ENCODE measurements at places on chromosomes 6 and 20.

DNA sequence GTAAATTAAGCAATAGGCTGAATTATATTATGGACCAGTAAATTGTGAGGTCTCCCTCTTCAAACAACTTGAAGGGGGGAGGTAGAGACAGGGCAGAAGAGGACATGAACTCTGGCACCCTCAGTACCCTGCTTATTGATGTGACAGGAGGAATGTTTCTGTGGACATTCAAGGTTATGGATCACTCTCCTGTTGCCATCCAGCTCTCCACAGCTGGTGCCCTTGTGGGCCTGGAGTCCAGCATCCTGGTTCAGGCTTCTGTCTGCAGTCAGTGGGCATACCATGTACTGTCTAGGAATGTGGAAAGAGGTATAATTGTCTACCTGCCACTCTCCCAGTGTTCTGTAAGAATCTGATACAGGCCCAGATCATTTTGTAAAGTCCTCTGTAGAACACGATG lies 55.6 kb downstream of the FAM120B start:
- no peak for DNase-seq

- no peak for DNase-seq
Measured at GRCh38 chr6:47595785-47596184, 102.6 kb upstream of the ADGRF4 start.

DNA sequence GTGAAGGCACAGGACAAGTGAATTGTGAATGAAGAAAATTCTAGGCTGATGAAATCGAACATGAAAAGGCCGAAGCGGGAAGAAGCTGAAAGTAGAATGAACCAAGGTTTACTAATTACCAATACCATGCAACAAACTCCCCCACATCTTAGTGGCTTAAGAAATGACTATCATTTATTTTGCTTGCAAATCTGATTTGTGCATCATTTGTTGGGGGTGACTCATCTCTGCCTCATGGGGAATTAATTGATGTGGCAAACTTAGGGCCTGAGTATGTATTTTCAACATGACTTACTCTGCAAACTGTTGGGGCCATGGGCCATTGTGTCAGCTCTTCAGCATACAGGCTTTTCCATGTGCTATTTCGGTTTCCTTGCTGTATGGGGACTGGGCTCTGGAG lies 26.8 kb downstream of the PPP1R14C start:
- no peak for DNase-seq

- no peak for DNase-seq
Measured at GRCh38 chr20:63158845-63159244, 57.1 kb downstream of the YTHDF1 start.

DNA sequence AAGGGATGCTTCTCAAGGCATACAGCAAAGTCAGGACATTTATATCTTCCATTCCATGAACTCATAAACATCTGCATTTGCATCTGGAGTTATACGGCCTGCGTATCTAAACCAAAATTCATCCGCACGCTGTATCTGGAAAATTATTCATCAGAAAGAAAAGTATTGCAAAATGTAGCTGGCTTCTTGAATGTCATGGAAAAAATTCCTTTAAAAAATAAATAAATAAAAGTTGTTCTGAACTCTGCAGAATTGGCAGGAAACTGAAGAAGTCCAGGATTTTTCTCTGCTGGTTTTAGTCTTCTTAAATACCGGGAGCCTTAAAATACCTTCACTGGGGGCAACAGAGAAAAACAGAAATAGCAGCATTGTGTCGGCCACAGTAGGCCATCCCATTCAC lies 23.7 kb upstream of the FOXF2 start:
- no peak for DNase-seq

GRCh38 chr20:9331707-9332435 lies 182.5 kb upstream of the LAMP5 start:
- no peak for DNase-seq

DNA sequence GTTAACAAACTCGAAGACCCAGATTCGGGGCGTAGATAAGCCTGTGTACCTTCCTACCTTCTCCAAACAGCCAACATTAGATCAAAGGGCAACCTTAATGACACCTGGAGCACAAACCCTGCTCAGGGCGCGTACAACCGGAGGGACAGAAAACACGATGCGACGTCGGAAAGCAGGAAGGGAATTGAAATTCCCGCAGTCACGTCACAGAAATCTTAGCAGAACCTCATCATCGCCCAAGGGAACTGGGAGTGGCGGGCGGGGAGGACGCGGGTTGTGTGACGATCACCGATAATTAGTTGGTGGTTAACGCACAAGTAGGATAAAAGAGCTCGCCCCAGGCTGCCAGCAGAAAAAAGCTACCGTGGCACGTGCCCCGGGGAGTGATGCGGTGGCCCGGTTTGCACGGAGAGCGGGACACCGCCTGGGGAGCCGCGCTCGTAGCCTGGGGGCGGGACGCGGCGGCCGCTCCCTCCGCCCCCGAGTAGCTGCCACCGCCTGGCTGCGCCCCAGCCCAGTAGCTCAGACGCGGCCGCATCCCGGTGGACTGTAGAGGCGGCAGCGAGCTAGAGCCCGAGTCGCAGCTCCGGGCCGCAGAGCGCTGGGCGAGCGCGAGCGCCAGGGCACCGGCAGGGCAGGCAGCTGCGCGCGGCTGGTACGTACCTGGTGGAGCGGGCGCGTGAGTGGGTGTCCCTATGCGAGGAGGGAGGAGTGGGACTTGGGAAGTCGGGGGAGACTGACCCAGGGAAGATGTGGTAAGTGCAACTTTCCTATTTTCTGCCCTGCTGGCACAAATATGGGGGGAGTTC lies at the start of gene PKIB:
PKIB (plus strand) TSS at position 525 of the 809 bp plus-strand sequence. CDS start 107,390 bp downstream, outside the sequence.
- DNase-seq, result peak; percentile 38

GRCh38 chr6:79045966-79046365 lies 32.1 kb downstream of the PHIP start:
- DNase-seq, result no peak

DNA sequence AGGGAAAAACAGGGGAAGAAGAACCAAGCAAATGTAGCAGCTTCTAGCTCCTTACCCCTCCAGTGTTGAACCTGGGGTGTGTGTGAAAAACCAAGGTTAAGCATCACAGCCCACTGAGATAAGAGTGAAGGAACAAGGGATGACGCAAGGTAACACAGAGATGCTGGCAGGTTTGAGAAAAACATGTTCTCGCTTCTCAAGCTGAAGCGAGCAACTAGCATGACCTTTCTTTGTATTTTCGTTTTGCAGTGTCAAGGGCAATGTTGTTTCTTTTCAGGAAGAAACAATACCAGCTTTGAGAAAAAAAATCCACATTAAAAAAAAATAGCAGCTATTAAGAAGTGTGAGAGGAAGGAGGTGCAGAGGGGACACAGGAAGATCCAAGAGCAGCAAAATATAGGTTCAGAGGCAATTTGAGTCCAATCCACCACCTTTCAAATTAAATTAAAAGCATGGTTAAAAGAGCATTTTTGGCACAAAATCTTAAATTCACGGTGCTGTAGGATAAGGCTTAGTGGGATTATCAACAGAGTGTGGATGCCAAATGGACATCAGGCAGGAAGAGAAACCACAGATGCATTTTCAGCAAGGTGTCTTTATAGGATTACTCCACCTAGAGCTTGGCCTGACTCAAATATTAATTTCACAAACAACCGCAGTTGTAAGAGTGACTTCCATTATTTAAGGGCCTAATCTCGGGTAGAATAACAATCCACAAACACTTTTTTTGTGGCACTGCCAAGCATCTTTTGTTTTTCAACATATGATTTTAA lies 70.9 kb downstream of the SYNE1 start:
- DNase-seq, result no peak

- DNase-seq, result no peak
Measured at GRCh38 chr6:170087941-170088581, 202.8 kb downstream of the DLL1 start.

- no peak for DNase-seq
Measured at GRCh38 chr20:29326376-29327070, 1930.9 kb upstream of the DEFB115 start.

GRCh38 chr6:53436526-53437303 lies 88.0 kb upstream of the ELOVL5 start:
- DNase-seq, result no peak

DNA sequence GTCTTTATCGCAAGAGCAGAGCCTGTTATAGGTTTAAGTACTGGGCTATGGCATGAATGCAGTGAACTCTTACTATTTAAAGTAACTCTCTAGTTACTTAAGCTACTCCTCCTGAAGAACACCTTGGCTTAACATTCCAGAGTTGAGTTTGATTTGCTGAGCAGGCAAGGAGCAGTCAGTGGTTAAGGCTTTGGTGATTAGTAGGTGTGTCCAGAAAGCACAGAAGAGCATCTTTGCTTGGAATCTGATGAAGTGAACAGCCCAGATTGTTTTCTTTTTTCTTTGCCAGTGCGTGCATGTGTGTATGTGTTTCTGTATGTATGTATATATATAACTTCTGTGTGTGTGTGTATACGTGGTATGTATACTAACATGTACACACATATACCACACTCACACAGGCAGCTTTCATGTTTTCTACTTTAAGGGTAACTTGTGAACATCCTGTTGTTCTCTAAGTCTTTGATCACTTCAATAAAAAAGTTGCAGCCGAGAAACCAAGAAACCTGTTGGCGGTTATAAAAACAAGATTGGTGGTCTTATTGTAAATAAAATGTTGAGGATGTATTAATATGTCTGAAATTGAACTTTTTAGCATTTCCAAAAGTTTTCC lies 56.2 kb upstream of the TULP4 start:
- no peak for DNase-seq

GRCh38 chr6:54135665-54136369 lies 24.6 kb downstream of the MLIP start:
- peak; percentile 35 for DNase-seq

DNA sequence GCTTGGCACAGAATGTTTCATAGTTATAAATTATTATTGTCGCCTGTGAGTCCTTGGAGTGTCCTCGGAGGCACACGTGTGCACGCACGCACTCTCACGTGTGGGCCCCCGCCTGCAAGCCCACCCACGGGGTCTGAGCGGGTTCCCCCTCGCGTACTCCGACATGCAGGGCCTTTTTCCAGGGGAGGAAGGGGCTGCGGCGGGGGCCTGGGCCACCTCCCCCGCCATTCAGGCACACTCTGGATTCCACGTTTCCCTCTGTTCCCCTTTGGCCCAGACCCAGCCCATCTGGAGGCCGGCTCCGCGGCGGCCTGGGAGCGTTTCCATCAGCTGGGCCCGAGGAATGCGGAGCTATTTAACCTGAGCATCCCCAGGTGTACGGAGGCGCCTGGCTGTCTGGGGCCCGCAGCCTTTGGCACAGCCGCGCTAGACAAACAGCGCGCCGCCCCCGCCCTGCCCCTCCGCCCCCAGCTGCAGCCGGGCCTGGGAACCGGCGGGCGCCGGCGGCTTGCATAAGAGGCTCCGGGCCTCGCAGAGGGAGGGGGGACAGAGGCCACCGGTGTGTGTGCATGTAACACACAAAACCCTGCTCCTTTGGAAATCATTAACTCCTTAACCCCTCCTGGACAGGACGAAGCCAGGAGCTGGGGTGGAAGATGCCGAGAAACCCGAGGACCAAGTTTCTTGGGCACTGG lies 3.3 kb downstream of the ID1 start:
- peak; percentile 90 for DNase-seq

DNA sequence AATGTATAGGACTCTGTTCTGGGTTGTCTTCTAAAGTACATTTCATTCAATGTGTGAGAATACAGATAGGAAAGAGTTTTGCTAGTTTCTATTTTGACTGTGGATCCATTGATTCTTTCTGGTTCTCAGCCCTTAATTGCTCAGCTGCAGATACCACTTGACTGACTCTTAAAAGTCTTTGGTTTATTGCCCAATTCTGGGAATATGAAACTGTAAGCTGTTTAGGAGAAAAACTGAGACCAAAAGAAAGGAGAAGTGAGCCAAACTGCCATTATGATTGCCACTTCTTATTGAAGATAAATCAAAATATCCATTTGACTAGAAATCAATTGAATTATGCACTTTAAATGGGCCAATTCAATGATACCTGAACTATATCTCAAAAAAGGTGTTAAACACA lies 211.4 kb downstream of the ESR1 start:
- DNase-seq, result no peak

GRCh38 chr6:38391626-38392579 lies 247.8 kb downstream of the BTBD9 start:
- no peak for DNase-seq

DNA sequence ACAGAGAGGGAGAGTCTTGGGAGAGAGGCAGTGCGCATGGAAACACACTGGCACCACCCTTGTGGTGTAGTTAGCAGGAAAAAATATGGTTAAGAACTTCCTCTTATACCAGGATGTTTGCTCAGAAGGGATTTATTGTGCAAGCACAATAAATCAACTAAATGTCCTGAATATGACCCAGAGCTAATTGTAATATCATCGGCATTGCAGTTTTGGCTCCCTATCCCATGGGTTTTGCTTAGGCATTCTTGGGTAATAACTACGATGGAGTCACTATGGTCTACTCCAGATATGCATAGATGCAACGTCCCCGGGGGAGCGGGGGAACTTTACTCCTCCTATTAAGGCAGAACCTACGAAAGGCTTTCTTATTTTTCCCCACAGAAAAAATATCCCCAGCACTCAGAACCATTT lies 751.6 kb downstream of the EYS start:
- no peak for DNase-seq

DNA sequence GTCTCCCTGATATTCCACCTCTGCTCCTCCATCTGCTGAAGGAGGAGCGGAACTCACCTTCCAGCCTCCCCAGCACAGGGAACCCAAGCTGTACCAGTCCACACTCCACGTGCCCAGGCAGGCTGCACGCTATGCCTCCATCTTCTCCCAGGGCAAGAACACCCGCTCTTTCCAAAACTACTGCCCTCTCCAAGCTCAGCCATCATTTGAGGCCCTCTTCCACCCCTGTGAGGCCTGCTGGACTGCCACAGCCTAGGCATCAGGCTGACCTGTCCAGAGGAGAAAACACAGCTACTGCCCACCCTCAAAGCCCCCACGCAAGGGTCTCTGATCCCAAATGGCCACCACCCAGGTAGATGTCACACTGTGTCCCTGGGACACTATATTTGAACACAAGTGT lies 99.9 kb downstream of the PRND start:
- no peak for DNase-seq

DNA sequence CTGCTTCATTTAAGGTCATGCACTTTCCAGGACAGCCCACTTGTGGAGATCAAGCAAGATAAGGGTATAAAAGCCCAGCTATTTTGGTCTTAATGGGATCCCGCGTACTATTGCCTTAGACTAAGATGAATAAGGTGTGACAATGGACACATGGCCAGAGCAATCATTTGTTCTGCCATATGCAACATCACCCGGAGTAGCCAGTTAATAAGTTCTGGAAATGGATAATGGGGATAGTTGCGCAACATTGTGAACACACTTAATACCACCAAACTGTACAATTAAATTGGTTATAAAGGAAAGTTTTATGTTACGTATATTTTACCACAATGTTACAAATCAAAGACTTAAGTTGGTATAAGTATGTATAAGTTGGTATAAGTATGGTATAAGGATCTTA lies 674.5 kb downstream of the HDGFL1 start:
- DNase-seq, result no peak

GRCh38 chr6:44203955-44204354 lies 12.8 kb upstream of the MYMX start:
- no peak for DNase-seq
